Cardiac muscle cell (in vitro differentiated cells and primary cell): ENCODE measurements at places on chromosomes 7 and 10.

DNA sequence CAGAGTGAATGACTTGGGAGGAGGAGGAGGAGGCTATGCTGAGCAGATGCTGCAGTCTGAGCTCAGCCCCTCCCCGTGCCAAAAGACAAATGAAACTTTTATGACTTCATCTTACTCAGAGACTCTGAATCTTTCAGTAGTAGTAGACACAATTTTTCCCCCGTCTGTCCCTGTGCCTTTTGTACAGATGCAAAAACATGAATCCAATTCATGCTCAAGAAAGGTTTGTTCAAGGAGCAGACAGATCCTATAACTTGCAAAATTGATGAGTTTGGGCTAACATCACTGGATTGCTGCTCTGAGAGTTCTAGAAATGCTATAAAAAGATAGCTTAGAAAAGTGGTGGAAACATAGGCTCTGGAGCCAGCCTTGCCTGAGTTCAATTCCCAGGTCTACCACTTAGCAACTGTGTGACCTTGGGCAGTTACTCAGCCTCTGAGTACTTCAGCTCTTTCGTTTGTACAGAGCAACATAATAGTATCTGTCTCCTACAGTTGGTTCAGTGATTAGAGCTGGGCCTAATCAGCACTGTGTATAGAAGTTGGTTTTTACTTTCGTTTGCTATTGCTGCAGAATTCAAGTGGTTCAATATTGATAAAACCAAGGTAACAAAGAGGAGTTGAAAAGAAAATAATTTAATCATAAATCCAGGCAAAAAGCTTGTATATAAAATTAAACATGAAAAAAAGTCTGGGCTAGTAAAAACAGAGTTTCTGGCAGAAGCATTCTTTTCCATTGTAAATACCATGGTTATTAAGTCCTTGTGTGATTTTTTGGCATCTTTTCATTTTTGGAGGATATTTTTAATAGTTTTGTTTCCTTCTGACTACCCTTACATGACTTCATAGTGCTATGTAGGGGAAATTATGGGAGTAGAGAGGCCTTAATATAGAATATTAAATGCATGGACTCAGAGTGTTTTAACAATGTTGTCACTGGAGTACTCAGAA, 174.2 kb upstream of the ZNF32 start:
- DNase-seq = no peak

DNA sequence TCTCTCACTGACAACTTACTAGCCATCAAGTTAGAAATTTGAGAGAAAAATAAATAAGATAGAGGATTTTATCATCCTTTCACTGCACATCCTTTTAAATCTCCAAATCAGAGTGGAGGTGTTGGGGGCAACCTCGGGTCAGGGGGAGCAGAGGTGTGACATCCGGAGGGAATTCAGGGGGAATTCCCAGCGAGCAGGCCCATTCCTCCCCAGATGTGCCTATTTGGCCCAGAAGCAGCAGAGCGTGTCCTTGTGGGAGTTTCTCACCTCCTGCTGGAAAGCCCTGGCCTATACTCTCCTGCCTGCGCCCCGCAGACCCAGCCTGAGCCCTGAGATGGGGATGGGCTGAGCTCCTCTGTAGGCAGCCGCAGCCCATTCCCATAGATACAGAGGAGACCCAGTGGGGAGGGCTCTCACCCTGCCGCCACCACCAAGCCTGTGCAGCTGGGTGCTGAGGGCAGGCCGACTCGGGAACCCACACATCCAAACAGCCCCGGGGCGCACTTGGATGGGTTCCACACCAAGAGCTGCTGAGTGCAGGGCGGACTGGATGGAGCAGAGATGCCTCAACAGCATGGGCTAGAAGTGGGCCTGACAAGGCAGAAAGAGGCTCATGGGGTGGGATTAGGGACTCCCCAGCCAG, 124.5 kb downstream of the CXCL12 start:
- DNase-seq = no peak

DNA sequence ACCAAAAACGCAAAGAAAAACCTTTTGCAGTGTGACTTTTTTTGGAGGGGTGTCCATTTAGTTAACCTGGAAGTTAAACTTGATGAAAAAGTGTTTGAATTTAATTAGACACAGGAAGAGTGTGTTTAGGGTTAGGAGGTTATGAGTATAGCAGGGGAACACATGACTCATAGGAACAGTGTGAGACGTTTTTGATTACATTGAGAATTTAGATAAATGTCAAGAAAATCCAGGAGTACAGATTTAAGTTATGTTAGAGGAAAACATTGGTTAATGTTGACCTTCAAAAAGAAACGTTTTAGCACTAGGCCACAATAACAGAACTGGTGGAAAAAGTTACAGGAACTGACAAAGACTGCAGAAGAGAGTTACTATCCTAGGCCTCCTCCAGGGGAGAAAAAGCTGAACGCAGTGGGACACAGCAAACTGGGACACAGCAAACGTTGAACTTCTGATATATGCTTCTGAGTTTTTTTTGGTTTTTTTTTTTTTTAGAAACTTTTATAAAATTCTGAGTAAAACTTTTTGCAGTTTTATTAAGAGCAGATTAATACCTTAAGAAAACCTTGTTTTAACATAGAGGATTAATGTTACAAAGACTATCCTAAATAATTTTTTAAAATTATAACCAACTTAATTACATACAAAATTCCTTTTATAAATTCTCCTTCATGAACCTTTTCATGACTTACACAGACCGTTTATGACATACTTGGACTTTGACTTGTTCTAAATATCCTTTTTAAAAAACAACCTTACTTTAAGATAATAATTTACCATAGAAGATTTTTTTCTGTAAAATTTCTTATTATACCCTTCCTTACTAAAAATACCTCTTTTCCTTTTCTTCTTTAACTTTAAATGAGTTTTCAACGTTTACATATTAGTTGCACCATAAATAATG, 22.2 kb downstream of the LANCL2 start:
- peak; percentile 22 for DNase-seq

DNA sequence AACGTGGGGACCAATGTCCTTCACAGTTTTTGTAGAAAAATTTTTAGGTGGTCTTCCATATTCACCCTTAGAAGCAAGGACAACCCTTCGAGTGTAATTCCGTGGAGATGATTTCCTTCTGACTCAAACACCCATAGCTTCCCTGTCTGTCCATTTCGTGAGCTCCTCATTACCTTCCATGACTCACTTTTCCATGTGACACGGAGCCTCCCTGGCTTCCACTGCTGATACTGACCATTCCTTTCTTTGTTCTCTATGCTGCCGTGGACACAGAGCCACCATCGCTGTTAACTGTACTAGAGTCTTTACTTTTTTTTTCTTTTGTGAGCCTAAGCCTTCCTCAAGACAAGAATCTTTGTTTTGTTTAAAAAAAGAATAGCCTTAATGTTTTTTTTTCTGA, 12.5 kb upstream of the ARMS2 start:
- no peak for DNase-seq

DNA sequence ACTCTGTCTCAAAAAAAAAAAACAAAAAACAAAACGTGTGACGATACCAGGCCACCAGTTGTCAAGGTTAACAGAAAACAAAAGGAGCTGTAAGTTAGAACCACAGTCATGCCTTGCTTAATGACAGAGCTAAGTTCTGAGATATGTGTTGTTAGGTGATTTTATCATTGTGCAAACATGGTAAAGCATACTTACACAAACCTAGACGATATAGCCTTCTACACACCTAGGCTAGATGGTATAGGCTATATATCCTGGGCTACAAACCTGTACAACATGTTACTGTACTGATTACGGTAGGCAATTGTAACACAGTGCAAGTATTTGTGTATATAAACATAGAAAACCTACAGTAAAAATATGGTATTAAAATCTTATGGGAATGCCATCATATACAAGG, 564.2 kb downstream of the HTR7 start:
- no peak for DNase-seq

- DNase-seq = no peak
Measured at GRCh38 chr7:158512042-158512441, 75.6 kb downstream of the PTPRN2 start.

DNA sequence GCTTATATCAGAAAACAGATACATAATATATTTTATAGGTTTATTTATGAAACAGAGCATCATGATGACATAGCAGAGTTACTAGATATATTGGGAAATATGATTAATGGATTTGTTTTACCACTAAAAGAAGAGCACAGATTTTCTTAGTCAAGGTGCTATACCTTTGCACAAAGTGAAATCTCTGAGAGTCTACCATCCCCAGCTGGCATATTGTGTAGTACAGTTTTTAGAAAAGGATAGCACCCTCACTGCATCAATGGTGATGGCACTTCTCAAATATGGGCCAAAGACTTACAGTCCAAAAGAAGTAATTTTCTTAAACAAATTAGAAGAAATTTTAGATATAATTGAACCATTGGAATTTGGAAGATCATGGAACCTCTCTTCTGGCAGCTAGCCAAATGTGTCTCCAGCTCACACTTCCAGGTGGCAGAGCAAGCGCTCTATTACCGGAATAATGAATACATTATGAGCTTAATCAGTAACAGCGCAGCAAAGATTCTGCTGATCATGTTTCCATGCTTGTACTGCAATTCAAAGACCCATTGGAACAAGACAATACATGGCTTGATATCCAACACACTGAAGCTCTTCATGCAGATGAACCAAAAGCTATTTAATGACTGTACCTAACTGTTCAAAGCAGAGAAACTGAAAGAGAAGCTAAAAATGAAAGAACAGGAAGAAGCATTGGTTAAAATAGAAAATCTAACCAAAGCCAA, 21.9 kb upstream of the CREB3L2 start:
- no peak for DNase-seq

GRCh38 chr10:28236591-28236990, 66.3 kb downstream of the MPP7 start:
- no peak for DNase-seq

- DNase-seq = no peak
Measured at GRCh38 chr10:7507887-7508726, 97.3 kb upstream of the SFMBT2 start.

DNA sequence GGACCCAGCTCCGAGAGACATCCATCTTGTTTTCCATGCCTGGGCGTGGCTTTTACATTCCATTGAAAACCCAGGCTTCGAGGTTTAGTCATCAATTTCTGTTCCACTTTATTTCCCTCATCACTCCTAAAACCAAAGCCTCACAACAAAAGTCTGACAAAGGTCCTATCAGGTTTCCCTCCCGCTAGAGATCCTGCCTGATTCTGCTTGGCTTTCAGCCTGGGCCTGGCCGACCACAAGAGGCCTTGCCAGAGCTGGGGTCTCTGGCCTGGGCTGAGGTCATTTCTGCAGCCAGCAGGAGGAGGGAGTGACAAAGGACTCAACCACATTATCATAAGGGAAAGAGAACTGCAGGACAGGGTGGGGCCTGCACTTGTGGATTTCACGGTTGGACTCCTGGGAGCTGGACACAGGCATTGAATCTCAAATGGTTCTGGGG, 167.0 kb downstream of the FANK1 start:
- DNase-seq = peak; percentile 51

GRCh38 chr7:93119191-93119905, 1.6 kb upstream of the SAMD9 start:
- DNase-seq = no peak

- peak; percentile 59 for DNase-seq
Measured at GRCh38 chr7:68434857-68435256, 1163.4 kb upstream of the AUTS2 start.

- DNase-seq = no peak
Measured at GRCh38 chr10:29689001-29689400, 54.2 kb upstream of the SVIL start.

GRCh38 chr7:1761097-1761496, 91.0 kb downstream of the ELFN1 start:
- no peak for DNase-seq

DNA sequence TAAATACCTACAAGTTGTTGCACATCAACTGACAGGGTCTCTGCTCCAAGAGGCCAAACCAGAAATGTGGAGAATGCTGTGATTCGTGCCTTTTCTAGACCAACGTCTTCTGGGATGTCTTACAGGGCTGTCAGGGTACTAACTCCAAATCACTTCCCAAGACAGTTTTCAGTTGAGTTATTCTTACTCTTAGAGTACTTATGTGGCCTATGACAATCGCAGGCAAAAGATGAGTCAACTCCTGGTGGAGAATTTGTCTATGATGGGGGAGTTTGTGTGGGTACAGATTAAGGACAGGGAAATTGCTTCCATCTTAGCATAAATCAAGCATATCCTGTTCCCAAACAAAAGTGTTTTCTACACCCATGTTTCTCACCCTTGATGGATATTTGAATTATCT, 734.8 kb downstream of the TNS3 start:
- no peak for DNase-seq

GRCh38 chr7:79548727-79549126, 95.3 kb upstream of the MAGI2 start:
- DNase-seq = peak; percentile 7
